ENCODE measurements at places on chromosomes 3 and 15.

DNA sequence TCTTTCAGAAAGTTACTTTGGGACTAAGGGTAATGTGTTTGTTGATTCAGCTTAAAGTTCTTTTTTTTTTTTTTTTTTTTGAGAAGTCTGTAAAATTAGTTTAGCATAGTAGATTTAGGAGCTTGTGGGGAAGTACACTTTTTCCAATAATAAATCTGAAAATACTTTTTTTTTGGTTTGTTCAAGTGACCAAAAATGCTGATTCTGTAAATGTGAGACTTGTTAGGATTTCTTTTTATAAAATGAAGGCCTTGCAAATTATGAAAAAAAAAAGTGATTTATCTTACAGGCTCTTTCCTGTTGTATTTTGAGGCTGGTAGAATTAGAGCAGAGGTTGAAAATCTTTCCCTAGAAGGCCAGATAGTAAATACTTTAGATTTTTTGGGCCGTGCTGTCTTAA, 7.6 kb downstream of the OXNAD1 start:
- DNase-seq: no peak

DNA sequence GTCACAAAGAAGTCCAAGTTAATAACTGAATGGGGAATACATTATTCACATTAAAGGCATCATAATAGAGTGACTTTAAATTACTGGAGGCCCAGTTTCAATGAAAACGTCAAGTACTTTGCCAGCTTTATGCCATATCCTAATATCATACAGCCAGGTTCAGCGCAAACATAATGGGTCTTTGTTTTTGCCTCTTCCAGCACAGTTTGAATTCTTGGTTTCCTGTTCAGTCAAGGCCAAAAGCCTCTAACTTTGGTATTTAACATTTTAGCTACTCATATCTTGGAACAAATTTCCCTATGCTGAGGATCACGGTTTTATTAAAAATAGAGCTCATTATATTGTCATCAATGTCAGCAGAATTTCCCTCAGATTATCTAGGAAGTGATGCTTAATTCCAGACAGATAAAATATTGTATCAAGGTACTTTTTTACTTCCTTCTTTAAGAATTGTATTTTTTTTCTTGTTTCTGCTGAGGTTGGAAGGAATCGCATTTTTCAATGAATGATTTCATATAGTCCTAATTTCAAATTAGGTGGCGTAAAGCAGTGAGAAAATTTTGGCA, 269.2 kb downstream of the THRB start:
- no peak for DNase-seq

GRCh38 chr3:171390051-171390941, 69.9 kb downstream of the TNIK start:
- DNase-seq: no peak

- DNase-seq: no peak
Measured at GRCh38 chr3:46693892-46694226, 380 bp upstream of the ALS2CL start.

DNA sequence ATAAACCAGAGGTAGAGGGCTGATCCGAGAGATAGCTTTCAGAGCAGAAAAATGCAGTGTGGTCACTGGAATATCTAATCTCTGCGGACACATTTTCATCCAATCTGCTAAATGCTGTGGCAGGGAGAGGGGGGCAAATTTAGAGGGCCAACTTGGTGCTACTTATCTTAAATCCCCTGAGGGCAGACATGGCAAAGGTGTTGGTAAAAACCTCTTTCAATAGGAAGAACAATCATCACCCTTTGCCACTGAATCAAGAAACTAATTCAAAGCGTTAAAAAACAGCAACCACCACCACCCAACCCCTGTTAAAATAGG, 152.9 kb downstream of the MECOM start:
- DNase-seq: no peak

DNA sequence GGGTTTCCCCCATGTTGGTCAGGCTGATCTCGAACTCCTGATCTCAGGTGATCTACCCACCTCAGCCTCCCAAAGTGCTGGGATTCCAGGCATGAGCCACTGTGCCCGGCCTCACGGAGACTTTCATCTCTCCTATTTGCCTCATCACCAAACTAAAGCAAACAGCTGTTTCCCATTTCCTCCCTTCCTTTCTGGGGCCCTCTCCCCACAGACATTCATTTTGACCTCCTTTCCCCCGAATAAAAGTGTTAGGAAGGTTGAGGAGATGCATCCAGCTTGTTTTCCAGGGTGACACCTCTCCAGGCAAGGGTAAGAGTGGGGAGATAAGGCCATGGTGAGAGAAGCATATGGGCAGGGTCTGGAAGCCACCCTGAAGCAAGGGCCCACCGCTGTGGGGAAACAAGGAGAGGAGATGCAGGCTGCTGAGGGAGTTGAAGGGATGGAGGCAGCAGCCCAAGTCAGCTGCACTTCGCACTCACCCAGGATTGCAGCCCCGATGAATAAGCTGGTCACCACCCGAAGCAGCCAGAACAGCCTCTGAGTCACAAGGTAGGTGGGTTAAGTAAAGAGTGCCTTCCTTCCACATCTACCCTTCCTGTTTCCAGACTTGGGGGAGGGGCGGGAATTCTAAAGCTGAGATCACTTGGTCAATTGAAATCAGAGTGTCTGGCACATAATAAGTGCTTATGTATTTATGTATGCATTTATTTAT, 7.7 kb downstream of the DUOXA2 start:
- DNase-seq: no peak

DNA sequence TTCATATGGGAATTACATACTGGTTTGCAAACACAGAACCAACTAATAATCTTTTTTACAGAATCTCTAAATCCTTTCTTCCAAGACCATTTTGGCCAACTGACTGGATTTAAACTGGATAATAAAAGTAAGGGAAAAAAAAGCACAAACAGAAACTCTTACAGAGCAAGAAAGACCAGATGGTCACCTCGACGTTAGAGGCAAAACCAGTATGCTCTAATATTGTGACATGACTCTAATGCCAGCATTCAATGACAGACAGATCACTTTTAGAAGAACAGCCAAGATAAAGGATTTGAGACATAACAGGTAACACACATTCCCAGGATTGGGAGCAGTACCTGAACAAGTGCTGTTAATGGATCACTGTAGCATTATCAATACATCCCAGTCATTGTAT, 50.9 kb downstream of the DHX36 start:
- DNase-seq: no peak

DNA sequence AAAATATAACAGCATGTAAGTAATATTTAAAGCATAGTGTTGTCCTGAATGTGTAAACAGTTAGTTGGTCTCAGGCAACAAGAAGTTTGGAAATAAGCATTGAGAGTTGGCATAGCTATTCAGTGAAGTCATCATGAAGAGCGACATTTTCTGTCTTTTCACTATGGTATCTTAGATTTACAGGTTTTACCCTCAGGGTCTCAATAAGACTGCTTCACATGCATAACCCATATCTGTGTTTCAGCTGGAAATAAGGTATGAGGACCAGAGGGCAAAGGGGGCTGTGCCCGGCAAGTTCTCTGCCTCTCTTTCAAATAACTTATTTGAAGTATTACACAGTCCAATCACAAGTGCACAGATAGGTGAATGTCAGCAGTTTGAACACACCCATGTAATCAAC, 290.2 kb upstream of the CNTN3 start:
- no peak for DNase-seq

DNA sequence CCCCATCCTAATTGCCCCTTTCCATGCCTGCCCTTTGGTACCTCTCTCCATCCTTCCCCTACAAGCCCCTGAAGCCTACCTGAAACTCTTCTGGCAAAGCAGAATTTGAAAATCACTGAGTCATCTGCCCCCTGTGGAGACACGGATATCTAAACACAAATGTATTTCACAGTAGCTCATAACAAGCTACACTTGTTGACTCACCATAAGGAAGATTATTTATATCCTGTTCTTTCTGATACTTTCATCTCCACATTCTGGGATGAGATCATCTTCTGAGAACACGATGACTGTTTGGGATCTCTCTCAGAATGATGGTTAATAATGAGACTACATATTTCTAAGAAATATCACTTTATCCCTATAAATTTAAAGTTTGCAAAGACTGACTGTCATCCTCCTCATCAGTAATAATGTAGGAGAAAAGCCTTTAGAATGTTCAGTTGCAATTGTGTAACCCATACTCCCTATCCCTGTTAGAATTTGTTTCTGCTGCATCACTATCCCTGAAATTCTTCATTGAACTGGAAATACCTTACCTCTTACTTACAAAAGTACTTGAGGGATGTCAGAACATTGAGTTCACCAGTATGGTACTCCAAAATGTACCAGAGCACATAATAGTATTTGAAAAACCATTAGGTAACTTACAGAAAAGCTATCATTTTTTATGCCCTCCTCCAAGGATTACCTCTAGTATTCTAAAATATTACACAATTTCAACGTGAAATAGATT, 116.1 kb upstream of the IL12A start:
- no peak for DNase-seq

All from NCI-H1092 treated with DMSO at 0.1 percent for 48 hours (cell line).